ENCODE measurements at places on chromosomes 5 and 9.

GRCh38 chr5:73768-74502, 18.0 kb upstream of the PLEKHG4B start:
- DNase-seq = no peak

DNA sequence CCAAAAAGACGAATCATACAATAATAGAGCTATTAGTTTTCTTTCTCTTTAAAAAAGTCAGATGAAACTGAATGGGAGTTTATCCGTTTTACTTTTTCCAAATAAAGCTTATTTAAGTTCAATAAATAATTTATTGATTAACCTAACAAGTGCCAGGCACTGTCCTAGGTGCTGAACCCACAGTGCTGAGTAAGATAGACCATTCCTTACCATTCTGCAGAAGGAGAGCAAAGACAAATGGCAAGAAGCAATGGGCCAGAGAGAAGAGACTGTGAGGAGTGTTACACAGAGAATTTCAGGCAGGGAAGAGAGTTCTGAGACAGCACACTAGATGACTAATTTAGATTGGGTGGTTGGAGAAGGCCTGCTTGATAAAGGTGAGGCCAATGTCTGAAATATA, 127.2 kb downstream of the AUH start:
- no peak for DNase-seq

- no peak for DNase-seq
Measured at GRCh38 chr5:107242411-107243219, 428.1 kb downstream of the EFNA5 start.

GRCh38 chr5:128498844-128499455, 39.1 kb downstream of the FBN2 start:
- no peak for DNase-seq

GRCh38 chr5:177367323-177367848, 9.7 kb downstream of the RGS14 start:
- no peak for DNase-seq

DNA sequence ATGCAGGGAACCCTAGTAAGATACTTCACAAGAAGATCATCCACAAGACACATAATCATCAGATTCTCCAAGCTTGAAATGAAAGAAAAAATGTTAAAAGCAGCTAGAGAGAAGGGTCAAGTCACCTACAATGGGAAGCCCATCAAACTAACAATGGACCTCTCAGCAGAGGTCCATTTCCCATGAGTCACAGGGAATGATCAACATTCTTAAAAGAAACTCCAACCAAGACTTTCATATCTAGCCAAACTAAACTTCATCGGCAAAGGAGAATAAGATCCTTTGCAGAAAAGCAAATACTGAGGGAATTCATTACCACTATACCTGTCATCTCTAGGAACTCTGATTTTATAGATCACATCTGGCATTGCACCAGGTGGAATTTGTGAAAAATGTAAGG, 52.9 kb upstream of the SPATA31E1 start:
- no peak for DNase-seq

GRCh38 chr9:79764374-79764773, 192.6 kb downstream of the TLE4 start:
- DNase-seq = no peak

DNA sequence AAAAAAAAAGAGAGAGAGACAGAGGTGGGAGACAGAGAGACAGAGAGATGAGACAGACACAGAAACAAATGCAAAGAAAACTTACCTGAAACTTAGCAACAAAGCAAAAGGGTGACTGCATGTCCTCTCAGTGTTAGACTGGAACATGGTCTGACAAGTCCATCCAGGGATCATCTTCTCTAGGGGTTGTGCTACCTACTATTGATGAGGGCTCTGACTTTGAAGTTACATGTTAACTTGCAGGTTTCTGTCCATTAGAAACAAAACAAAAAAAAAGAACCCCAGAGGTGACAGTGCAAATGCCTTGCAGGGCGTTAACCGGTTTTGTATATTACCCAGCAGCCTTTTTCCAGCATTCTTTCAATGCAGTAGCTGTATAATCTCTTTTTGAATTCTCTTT, 13.6 kb upstream of the SPARC start:
- no peak for DNase-seq

DNA sequence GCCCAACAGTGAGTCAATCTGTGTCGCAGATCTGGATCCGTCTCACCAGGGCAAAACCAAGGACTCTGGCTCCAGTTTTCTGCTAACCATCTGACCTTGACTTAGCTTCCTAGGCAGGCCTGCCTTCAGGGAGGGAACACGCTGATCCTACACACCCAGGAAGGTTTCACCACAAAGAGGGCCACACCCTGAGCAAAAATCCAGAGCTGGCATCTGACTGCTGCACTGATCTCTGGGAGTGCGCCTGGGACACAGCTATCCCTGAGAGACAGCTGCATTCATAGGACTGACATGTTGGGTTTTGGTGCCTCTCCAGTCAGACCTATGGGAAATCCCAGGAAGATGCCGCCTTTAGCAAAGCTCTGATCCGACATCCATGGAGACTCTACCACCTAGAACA, 47.5 kb downstream of the CDK5RAP2 start:
- DNase-seq = no peak

DNA sequence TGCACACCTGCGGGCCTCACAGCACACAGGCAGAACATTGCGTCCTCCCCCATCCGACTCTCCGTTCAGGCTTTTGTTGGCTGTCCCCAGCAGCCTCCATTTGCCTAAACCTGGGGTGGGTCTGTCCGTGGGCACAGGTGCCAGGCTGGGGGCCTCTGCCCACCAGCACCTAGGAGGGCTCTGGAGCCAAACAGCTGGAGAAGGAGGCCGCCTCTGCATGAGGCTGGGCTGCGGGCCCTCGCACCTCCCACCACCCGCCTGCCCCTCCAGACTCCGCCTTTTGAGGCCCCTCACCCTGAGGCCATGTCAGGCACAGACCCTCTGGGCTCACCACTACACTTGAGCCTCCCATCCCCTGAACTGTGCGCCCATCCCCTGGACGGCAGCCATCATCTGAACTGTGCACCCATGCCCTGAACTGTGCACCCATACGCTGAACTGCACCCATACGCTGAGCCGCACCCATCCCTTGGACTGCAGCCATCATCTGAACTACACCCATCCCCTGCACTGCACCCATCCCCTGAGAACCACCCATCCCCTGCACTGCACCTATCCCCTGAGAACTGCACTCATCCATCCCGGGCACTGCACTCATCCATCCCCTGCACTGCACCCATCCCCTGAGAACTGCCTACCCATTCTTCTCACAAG, 98.0 kb upstream of the OTULINL start:
- DNase-seq = no peak

DNA sequence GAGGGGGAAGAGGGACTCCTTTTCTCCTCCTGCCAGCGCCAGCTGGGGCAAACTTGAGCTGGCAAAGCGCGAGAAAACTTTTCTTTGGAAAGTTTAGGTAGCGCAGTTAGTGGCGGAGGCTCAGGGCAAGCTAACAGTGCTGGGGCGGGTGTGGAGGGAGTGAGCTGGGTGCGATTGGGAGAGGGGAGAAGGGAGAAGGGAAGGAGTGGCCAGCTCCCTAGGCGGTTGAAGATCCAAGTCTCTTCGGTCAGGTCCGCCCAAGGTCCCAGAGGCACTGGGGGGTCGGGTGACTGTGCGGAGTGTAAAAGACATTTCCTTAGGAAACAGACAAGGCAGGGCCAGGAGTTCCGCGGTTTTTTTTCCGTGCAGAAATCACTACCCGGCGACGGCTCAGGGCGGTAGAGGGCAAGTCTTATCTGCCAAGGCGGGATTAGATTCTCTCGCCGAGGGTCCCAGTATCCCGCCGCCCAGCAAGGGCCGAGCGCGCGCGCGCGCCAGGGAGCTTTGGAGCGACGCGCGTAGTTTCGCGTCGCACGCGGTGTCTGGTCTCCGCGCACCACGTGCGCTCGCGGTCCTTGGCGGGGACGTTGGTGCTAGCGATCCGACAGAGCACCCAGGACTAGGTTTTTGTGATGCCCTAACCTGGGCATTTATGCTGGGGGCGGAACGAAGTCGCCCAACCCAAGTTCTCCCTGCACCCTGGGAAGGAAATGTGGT, 33.6 kb upstream of the NFIB start:
- DNase-seq = peak; percentile 38
